ENCODE measurements at places on chromosomes 12 and 14.

- DNase-seq: no peak
Measured at GRCh38 chr12:6768990-6769389, 2.8 kb downstream of the PTMS start.

GRCh38 chr12:109714141-109714912, 702 bp downstream of the FAM222A start:
- peak; percentile 27 for DNase-seq

DNA sequence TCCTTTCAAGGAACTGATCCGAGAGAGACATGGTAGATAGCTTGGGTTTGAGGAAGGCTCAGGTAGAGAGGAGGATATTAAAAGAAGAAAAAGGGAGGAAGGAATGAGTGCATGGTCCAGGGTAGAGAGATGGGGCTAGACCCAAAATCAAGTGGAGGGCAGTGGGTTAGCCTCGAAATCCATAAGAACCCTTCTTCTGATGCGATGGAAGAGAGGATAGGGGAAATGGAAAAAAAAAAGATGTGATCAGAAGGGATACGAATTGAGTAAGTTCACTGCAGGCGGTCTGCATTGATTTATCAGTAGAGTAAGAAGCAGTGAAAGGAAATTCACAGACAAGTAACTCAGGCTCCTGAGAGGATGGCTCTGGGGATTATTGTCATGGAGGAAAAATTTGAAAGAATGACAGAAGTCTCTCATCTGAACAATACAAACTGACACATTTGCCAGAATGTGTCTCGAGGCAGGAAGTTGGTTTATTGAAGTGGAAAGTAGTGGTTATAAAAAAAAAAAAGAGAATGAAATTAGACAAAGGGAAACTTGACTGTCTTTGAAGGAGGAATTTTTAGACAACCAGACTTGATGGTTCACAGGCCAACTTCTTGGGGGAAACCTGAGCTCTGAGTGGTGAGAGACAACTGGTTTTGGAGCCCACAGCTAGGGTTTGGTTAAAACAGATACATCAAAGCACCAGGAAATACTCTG, 10.2 kb downstream of the PPFIBP1 start:
- no peak for DNase-seq

GRCh38 chr14:100900837-100901390, 2.6 kb downstream of the RTL1 start:
- DNase-seq: no peak

DNA sequence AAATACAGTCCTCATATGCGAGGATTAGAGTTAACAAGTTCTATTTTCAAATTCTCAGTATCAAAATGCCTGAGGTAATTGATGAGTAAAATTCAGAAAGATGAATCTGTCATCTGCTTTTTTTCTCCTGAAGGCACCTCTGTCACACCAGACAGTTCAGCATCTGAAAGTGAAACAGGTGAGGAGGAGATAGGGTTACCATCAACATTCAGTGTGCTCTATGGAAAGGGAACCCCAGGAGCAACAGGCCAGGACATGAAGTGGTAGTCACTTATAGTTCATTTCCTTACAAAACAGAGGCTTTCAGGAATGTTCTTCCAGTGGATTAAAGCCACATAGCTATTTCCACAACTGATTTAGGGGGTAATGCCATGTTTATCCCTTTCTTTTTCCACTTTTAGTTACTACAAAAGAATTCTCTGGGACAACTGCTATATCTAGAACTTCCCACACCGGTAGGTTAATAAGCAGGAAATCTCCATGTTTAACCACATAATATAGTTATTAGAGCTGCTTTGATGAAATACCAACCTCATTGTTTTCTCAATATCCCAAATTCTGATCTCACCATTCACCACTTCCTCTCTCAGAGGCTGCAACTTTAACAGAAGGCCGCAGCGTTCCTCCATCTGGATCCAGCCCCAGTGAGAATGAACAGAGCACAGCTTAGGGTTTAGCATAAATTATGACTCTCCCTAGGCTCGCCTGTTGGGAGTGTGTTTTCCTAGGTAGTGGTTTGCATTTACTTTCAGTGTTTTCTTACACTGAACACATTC, 177.0 kb upstream of the CNTN1 start:
- no peak for DNase-seq

DNA sequence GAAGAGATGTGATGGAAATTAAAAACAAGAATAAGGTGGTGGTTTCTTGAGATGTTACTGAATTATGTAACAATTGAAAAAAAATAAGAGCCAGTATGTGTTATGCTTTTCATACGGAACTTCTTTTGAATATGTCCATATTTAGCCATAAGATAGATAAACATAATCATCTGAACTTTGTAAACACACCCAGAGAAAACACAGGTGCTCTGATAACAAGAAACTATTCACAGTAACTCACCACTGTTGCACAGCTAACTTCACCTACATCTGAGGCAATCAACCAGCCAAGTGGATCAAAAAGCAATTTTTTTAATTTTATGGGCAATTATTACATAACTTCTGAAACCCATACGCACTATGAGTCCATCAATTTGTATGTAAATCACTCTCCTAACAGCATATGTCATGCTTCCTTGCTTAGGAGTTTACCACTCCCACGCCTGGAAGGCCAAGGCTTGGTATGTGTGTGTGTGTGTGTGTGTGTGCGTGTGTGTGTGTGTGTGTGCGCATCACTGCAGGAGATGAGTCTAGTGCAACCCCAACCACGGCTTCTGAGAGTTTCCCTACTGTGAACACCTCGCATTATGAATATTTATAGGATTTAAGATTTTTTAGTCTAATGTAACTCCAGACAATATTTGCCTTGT, 443.4 kb downstream of the BCAT1 start:
- no peak for DNase-seq

GRCh38 chr14:35161231-35161630, 38.9 kb downstream of the PRORP start:
- no peak for DNase-seq

GRCh38 chr12:44403185-44403584, 472.9 kb downstream of the NELL2 start:
- DNase-seq: no peak

DNA sequence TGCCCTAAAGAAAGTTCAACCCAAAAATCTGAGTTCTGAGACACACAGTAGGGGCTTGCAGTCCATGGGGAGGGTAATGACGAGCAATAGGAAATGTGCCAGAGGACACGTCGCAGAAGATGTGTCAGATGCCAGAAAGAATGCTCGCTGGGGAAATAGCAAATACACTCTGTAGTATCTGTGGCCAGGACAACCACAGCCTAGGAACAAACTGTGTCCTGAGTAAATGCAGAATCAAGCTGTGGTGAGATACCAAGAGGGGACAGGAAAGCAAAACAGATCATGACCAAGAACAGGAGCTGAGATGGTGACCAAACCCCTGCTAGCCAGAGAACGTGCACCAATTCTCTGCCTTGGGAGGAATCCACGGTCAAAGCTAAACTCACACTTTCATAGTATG, 9.1 kb downstream of the CRACR2A start:
- DNase-seq: no peak

GRCh38 chr12:122422730-122423257, 325 bp upstream of the CLIP1 start:
- DNase-seq: peak; percentile 54

DNA sequence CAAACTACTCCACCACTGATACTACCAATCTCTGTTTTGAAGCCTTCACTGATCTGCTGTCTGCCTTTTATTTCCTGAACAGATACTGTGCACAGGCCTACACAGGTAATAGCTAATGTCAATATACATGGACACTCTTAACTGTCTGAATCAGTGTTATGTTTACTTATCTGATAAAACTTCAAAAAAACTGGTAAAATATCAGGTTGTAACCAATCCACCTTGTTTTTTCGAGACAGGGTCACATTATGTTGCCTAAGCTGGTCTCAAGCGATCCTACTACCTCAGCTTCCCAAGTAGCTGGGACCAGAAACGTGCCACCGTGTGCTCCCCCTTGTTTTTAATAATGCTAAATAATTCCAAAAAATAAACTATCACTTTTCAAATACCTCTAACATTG, 43.5 kb downstream of the HECTD1 start:
- no peak for DNase-seq

DNA sequence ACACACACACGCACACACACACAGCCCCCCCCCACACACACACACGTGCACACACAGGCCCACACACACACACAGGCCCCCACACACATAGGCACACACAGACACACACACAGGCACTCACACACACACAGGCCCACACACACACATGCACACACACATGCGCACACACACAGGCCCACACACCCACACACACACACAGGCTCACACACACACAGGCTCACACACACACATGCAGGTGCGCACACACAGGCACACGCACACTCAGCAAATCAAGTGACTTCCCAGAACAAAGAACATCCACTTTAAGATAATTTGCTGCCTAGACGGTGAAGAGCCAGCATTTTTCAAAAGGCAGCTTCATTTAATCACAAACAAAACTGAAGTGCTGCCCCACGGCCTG, 78.5 kb upstream of the FBRSL1 start:
- no peak for DNase-seq

GRCh38 chr12:54571193-54572188, 17.0 kb downstream of the PPP1R1A start:
- no peak for DNase-seq

DNA sequence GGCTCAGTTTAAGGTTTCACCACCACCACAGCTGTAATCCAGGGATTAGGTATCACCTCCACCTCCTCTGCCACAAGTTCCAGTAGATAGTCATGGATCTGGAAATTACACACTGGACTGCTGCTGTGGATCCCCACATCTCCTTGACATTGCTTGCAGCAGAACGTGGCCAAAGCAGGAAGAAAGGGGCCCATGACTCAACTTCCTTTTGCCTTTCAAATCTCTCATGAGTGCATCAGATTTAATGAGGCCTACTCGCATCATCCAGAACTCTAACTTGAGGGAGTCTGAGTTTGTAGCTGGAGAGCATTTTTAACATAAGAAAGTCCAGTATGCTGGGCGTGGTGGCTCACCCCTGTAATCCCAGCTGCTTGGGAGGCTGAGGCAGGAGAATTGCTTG, 29.2 kb upstream of the TMED10 start:
- DNase-seq: peak; percentile 77

GRCh38 chr14:104596927-104597351, 7.6 kb downstream of the TMEM179 start:
- no peak for DNase-seq

DNA sequence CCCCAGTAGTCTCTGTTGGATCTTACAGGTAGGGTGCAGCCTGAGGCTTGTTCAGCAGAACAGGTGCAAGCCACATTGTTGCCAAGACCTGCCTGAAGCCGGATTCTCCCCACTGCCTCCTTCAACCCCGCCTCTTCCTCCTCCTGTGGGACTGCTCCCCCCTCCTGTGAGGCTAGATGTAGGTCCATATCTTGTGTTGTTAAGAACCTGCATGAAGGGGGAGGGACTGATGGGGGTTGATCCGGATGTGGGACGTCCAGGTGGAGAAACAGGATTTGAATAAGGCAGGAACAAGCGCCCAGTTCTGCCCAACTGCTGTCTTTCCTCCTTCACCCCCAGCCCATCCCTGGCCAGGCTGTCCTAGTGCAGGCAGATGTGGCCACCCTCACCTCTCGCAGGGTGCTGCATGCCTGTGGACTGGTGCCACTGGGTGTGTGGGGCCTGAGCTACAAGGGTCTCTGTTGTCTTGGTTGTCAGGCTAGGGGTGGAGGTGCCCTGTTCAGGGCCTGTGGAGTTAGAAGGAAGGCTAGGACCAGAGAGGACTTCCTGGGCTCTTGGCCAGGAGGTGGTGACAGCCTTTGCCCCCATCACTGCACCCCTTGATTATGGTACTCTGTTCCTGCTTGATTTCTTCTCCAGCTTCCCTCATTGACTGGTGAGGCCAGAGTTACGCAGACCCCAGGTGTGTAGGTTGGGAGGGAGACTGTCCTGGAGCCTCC, 1.4 kb downstream of the NR4A1 start:
- DNase-seq: no peak

GRCh38 chr14:68462683-68463082, 330.2 kb downstream of the ZFP36L1 start:
- DNase-seq: no peak

DNA sequence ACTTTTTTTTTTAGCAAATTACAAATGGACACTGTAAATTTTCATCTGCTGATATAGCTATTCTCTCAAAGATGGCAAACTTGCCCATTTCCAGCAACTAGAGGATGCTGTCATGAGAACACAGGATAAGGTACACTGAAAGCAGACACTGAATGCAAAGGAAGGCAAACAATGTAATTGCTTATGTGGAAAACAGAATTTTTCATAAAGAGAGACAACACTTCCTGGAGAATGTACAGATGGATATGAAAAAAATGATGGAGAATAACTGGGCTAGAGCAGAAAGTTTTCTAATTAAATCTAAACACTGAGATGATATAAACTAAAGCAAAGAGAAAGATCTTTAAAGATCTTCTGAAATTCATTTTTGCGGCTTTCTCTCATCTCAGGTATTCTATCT, 581 bp downstream of the CD69 start:
- DNase-seq: no peak

Data from CD14-positive monocyte (primary cell).